ENCODE measurements at places on chromosomes 2 and 18. TPM values are rescaled to one million over a fixed set of nuclear protein-coding genes. Genes with fewer than 3 reads are reported as not detected.
A peak's percentile ranks its signal among the peaks of the same experiment; 100 is the strongest.

DSC2 gene
- total RNA-seq: 0.48 TPM

HTR2B gene
- total RNA-seq: not detected

C2orf72 gene
- total RNA-seq: 0.75 TPM

BMPR2 gene
- total RNA-seq: 13.3 TPM

LIPG gene
- total RNA-seq: 0.17 TPM

CERKL gene
- total RNA-seq: 0.85 TPM

GMCL1 gene
- total RNA-seq: 7.5 TPM

- no peak for DNase-seq
Observed at GRCh38 chr2:86800856-86801567, 10.3 kb upstream of the CD8A start.

DNA sequence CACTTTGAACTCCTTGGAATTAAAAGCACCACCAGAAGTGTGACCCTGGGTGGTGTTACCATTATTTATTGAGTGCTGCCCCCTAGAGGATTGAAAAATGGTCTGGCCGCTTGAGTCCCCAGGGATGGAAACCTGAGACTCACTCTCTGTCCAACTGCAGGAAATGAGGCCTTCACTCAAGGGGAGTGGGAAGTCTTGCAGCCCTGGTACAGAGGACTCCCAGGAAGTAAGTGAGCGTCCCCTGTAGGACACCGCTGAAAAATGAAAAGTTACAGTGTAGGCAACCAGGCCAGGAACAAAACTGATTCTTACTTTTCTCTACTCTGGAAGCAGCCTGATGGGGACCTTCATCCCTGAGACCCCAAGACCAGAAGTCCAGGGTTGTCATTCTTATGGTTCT, 2.2 kb upstream of the NRP2 start:
- DNase-seq: peak; percentile 97

DNA sequence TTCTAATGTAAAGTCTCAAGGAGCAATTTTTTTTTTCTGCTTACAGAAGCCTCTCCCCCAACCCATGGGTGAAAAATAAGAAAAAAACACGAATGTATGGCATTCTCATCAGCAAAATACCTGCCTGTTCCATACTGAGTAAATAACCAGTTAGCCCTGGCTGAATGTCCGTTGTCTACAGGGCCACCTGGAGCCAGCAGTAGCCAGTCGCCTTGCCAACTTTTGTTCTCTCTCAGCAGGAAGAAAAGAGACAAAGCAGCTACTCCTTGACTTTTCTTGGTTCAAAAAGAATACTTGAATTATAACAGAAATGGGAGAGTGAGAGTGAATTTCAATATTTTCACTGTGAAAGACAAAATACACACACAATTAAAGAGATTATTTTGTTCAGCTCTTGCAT, 532.9 kb upstream of the CRIM1 start:
- no peak for DNase-seq

DNA sequence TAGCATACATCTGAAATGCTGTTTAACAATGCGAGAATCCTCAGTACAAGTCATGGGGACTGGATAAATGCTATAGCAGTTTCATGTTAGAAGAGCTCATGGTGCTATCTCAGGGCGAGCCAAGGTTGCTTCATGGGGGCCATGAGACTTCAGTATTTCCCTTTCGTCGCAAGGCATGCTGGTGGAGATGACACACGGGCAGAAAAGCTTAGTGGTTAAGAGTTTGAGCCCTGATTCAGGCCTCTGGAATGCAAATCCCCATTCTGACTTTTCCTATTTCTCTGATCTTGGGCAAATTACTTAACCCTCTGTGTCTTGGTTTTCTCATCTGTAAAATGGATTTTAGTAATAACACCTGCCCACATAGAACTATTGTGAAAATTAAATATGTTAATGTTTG, 57.4 kb upstream of the EPHA4 start:
- DNase-seq: peak; percentile 80

DNA sequence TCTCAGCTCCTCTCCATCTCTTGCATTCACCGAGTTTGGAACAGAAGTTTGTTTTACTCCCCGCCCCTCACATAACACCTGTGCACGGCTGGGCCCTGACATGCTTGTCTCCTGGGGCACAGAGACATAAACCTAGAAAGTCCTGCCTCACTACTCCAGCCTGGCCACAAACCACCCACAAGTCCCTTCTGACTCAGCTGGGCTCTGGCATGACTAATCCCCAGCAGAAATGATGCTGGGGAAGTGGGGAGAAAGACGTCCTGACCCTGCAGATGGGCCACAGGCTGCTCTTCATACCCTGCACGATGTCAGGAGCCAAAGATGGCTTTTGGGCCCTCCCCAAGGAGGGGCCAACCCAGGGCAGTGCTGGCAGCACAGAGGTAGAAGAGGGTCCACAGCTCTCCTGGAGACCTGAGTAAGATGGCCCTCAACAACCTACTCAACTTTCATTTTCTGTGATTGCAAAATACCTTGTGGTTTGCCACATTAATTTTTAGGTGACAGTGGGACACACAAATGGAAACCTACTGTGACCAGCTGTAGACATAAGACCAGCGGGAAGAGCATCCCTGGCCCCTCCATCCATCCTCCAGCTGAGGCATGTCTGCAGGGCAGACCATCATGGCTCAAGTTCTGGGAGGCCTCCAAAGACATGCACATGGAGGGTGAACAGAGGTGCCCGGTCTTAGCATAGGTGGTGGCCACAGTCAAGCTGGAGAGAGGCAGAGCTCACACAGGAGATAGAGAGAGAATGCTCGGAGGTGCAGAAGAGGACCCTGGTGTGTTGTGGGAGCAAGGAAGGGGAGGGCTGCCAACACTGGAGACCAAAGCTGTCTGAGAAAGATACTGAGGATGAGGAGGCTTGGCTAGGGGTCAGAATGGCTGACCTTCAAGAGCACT, 40.0 kb downstream of the DNMT3A start:
- peak; percentile 50 for DNase-seq

- DNase-seq: peak; percentile 60
Observed at GRCh38 chr2:207408086-207408794, 121.5 kb upstream of the CREB1 start.

- DNase-seq: no peak
Observed at GRCh38 chr2:25623361-25623760, 50.0 kb downstream of the DTNB start.

DNA sequence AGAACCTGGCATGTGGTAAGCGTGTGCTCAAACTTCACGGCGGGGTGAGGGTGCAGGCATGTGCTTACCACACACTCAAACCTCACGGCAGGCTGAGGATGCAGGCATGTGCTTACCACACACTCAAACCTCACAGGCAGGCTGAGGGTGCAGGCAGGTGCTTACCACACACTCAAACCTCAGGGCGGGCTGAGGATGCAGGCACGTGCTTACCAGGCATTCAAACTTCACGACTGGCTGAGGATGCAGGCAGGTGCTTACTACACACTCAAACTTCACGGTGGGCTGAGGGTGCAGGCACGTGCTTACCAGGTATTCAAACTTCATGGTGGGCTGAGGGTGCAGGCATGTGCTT, 105.0 kb upstream of the ALKAL2 start:
- DNase-seq: no peak

DNA sequence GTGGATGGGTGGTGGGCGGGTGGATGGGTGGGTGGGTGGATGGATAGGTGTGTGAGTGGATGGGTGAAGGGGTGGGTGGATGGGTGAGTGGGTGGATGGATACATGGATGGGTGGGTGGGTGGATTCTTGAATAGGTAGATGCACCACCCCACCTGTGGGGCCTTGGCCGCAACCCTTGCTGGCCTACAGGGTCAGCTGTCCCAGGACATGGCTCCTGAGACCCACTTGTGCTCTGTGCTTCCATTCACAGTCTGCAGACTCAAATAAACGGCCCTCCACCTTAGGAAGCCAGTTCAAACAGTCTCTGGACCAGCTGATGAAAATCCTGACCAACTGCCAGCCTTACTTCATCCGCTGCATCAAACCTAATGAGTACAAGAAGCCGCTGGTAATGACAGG, 54.4 kb downstream of the MYO7B start:
- DNase-seq: no peak

DNA sequence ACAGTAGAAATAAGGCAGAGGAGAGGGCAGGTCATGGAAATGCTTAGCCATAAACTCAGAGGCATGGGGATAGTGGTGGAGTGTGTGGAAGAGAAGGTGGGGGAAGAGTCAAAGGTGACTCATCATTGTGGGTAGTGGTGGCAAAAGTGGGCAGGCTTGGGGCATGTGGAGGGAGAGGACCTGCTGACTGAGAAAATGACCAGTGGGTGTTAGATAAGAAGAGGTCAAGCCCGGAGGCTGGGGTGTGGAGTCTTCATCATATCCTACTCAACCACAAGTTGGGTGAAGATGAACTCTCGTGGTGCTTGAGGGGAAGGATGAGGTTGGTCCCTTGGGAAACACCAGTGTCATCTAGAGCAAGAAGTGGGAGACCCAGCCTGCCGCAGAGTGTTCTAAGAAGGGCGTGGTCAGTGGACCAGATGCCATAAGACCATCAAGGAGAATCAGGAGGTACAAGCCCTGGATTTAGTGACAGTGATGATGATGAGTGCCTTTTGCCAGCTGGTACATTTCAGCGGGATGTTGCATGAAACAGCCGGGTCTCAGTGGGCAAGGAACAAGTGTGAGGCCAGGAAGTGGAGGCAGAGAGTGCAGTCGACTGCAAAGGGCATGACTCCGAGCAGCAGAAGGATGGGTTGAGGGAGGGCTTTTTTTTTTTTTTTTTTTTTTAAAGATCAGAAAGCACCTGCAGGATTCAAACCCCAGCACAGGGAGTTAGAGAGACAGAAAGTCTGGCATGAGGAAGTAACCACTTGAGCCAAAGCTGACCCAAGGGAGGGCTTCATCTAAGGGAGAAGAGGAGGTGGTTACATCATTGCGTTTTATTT, 122.6 kb upstream of the SPRED2 start:
- no peak for DNase-seq

DNA sequence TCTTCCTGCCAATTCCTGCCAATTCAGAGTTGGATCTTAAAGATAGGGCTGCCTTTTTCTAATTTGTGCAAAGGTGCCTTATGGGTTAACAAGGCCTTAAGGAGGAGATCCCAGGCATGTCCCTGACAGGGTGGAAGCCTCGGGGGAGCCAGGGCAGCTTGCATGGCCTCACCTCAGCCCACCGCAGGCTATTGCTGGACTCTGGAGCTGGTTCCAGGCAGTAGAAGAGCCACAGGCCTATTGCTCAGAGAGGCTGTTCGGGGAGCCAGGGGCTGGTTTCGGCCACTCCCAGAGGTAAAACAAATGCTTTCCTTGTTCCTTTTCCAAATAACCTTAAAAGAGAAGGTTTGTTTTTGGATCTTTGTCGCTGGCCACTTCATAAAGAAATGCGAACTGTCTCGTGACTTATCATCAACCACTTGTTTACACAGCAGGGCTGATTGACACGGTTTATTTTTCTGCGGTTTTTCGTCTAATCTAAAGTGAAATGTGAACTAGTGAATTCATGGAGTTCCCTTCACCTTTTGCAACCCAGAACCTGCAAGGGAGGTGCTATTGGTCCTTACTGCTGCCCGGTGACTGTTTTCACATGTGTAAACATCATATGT, 108.6 kb downstream of the APOB start:
- DNase-seq: no peak

DNA sequence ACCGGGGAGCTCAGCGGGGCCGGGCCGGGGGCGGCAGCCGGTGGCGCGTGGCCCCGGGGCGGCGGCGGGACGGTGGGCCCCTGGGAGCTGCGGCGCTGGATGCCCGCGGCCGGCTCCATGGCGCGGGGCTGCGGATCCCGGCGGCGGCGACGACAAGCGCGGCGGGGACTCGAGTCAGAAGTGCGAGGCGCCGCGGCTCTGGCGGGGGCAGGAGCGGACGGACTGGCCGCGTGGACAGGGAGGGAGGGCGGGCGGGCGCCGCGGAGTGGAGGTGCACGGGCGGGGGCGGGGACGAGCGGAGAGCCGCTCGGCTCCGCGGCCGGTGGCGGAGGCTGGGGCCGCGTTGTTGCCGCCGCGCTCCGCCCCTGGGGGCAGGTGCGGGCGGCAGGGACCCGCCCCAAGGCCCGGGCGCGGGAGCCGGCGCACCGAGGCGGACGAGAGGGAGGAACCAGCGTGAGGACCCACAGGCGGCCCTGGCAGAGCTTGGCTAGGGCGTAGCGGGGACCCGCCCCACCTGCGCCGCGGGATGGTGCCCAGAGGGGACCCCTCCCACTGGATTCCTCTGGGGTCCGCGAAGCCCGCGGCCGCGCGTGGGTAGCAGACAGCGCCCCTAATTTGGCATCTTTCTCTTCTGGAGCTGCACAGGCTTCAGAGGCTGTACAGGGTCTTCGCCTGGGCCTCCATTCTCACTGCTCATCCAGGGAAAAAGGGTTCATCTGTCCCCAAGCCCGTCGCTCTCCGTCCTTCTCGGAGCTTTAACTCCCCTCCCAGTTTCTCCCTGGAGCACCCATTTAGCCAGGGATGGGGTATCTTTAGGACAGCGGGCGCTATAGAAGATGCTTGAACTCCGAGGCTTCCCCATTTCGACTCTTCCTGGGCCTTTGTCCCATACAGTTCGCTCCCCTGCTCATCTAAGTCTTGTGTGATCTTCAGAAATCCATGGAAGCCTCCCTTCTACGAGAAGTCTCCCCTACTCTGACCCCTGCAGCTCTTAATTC, at the start of gene TMEM163:
TSS of gene TMEM163 (minus strand) at position 184 of the 998 bp plus-strand sequence.
- DNase-seq: no peak

GRCh38 chr2:48219234-48219554, 310.8 kb upstream of the STON1 start:
- DNase-seq: no peak

- DNase-seq: no peak
Observed at GRCh38 chr2:138503652-138504051, 2.1 kb downstream of the SPOPL start.

DNA sequence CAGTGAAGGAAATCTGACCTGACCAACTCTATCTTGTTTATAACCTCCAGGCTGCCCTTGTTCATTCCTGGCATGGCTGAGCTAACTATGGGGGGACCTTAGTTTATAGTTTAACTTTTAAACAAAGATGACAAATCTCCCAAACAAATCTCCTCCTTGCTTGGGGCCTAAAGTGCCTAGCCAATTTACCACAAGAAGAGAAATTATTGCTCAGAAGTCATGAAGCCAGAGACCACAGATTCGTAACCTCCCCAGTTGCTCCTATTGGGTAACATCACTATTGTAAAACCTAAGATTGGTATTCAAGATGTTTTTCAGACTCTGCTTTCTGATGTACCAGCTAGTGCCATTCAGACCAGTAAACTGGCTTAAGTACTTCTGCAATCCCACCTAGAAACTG, 649.4 kb upstream of the SLC8A1 start:
- DNase-seq: peak; percentile 69

- no peak for DNase-seq
Observed at GRCh38 chr2:46866770-46867246, 48.8 kb downstream of the MCFD2 start.
